ENCODE measurements at places on chromosomes 16 and 17.

- no peak for DNase-seq
These were observed 245.9 kb upstream of the HSBP1 start for GRCh38 chr16:83561876-83562275.

DNA sequence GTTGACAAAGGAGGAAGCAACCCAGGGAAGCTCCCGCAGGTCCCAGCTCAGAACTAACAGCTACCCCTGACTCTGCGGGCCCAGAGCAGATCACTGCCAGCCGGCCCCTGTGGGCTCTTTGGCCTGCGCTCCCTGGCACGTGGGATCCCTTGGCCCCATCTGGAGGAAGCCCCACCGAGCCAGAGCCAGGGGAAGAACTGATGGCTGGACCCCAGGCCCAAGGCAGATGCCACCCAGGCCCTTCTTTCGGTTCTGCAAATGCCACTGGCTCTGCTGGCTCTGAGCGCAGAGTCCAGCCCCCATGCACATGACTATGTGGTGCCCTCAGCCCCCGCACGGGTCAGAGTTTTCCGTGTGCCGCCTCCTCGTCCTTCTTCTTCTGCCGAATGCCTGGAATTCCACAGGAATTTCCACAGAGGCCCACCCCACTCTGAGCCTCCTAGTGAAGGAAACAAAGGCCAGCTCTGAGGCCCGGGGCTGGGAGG, 35.8 kb upstream of the SNN start:
- no peak for DNase-seq

DNA sequence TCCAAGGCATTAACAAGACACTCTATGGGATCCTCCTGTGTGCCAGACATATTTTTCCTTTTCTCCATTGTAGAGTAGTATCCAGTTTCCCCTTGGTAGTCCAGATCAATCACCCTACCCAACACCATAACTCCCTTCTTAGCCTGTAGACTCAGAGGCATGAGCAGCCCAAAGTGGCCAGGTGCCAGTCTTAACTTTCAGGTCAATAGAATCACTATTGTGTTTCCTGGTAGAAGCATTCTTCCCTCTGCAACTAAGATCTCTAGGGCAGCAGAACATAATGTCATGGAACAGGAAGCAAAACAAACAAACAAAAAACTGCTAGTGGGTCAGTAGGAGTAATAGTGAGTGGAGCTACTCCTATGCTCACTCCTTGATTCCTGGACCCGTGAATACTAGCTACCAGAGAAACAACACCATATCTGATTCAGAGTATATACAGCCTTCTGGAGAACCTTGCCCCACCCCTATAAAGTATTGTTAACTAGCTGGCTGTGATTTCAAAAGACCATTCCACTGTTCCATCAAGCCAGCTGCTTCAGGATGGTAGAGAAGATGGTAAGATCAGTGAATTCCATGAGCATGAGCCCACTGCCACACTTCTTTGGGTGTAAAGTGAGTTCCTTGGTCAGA, 11.2 kb upstream of the CLEC19A start:
- DNase-seq, result no peak

GRCh38 chr17:3954976-3955672, 9.1 kb downstream of the ATP2A3 start:
- DNase-seq, result no peak

DNA sequence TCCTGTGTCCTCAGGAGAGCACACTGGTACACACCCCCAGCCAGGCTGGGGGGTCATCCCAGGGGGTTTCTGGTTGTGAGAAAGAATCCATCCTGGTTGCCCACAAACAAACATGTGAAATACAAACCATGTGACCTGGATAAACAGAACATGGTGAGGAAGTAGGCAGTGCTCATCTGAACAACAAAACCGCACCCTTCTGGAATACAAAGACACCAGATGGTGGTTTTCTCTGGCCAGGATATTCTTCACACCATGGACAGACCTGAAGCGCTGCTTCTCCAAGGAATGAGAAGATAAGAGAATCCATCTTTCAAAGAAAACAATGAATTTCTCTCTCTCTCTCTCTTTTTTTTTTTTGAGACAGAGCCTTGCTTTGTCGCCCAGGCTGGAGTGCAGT, 302.3 kb downstream of the SLC39A11 start:
- no peak for DNase-seq

DNA sequence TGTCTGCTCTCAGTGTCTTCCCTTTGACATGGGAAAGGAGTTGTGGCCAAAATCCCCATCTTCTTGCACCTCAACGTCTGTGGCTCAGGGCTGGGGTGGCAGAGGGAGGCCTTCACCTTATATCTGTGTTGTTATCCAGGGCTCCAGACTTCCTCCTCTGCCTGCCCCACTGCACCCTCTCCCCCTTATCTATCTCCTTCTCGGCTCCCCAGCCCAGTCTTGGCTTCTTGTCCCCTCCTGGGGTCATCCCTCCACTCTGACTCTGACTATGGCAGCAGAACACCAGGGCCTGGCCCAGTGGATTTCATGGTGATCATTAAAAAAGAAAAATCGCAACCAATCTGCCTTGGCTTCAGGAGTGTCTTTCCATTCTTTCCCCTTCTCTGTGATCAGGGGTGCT, 918 bp upstream of the MRM1 start:
- no peak for DNase-seq

DNA sequence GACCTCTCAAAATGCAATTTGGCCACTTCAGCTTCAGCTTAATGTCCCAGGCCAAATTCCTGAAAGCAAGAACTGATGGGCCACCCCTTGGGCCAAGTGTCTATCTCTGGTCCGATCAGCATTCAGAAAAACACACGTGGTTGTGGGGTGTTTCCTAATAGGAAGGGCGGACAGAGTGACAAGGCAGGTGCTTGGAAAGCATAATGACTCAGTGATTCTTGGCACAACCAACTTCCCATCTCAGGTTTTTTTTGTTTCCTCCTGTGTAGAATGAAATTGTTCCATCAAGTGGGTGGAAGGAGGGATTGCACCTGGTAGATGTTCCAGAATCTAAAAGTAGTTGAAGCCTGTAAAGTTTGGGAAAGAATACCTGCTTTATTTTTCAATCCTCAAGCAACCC, 155.6 kb downstream of the HS3ST2 start:
- DNase-seq, result no peak

- DNase-seq, result no peak
These were observed 7.6 kb downstream of the RHBDF2 start for GRCh38 chr17:76493505-76494167.

DNA sequence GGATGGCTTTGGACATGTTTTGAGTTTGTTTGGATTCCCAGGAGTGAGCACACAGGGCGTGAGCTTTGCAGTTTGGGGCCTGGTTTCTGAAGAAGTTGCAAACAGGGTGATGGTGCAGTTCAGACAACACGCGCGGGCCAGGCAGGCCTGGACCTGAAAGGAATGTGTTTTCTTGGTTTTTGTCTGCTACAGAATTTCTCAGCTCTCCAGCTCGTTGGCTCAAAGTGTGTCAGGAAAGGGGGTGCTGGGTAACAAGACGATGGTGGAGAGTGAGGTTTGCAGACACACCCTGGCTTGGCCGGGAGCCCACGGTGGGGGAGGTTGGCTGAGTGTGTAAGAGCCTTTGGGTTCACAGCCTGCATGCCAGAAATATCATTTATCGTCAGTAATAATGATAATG, 82.3 kb downstream of the CMIP start:
- no peak for DNase-seq

DNA sequence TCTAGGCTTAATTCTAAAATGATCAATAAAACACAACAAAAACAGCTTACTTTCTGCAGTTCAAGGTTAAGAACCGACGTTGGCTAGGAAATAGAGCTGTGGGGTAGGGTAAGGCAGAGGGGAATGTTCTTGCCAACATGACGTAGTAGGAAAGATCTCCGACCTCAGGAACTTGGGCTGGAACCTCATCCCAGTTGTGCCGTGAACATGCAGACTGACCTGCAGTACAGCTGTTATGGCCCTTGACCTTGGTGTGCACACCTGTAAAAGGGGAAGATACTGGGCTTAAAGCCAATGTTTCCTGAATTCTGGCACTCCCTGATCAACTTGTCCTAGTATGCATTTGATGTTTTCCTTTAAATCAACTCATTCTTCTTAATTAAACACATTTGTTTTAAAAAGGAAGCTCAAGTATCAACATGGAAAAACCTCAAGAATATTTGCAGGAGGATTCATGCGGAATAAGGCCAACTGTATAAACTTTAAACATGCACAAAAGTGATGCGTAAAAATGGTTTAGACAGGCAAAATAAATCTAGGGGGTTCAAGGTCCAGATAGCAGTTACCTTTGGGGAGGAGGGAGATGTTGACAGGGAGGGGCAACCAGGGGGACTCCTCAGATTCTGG, 14.2 kb upstream of the SLC6A2 start:
- DNase-seq, result no peak

DNA sequence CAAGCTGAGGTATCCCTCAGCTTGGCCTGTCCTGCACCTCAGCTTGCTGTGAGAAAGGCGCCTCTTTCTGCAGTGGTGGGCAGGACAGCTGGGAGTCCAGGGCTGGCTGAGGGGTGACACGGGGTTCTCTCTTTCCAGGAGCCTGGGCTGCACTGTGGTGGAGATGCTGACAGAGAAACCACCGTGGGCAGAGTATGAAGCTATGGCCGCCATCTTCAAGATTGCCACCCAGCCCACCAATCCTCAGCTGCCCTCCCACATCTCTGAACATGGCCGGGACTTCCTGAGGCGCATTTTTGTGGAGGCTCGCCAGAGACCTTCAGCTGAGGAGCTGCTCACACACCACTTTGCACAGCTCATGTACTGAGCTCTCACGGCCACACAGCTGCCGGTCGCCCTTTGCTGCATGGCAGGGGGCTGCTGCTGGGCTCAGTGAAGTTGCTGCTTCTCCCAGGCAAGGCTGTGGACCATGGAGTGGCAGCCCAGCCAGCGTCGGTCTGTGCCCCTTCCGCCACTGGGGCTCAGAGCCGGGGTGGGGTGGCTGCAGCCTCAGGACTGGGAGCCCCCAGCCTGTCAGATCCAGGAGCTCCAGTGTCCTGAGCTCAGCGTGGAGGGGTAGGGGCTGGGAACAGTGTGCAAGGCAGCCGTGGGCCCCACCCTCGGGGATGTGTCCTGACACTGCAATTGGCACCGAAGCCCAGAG, 6.4 kb downstream of the LIMD2 start:
- DNase-seq, result no peak

DNA sequence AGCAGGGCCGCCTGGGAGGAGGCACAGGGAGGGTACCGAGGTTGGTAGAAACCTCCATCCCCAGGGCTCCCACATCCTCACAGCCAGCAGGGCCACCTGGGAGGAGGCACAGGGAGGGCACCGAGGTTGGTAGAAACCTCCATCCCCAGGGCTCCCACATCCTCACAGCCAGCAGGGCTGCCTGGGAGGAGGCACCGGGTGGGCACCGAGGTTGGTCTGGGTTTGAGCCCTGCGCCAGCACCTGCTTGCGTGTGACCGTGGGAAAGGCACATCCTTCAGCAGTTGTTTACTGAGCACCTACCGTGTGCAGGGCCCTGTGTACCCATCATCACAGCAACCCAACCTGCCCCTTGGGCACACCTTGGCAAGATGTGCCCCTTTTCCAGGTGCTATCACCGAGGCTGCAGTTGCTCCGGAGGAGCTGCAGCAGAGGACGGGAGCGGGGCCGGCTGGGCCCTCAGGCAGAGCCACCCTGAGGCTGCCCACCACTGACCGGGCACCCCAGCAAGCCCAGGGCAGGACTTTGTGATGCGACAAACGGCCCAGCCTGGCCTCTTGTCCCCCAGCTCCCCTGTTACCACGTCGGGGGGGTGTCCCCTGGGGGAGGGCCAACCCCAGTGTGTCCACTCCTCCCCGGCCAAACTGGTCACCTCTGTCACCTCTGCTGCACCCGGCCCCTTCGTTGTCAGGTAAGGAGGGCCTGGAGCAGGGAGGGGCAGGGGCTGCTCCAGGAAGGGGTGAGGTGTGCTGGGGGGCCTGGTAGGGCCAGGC, 22.1 kb upstream of the OSGIN1 start:
- no peak for DNase-seq

GRCh38 chr16:88084881-88085280, 133.6 kb downstream of the BANP start:
- DNase-seq, result no peak

All from NK-92 treated with Interleukin-12 subunit alpha and Interleukin-12 subunit beta, amount 100 ng/mL, for 24 hours (cell line).